ENCODE measurements at places on chromosomes 1 and 21. TPM values are rescaled to one million over a fixed set of nuclear protein-coding genes. Genes with fewer than 3 reads are reported as not detected.

Gene DCST2
- 1.8 TPM for total RNA-seq

Gene OR2T35
- total RNA-seq = not detected

Gene GJC2
- 1.6 TPM for total RNA-seq

Gene GPR37L1
- total RNA-seq = not detected

Gene DAB1
- not detected for total RNA-seq

Gene LHX8
- total RNA-seq = not detected

Gene TMEM51
- total RNA-seq = 26.5 TPM

- no peak for DNase-seq
Observed at GRCh38 chr1:10957133-10957532, 55.3 kb upstream of the TARDBP start.

DNA sequence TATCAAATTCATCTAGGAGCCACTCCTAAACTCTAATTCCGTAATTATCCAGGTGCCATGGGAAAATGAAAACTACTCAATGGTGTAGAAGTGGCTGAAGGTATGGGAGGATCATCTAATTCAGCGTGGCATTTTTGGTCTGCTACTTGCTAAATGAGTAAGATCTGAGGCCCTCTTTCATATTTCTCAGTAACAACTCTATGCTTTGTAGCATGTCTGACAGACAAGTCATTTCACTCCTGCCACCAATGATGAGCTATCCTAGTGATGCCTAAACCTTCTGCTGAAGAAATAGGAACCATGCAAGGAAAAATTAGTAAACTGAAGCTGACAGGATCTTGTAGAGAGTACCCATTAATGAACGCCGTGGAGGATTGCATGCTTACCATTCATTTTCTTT is 145.3 kb downstream of the NTNG1 start:
- no peak for DNase-seq

DNA sequence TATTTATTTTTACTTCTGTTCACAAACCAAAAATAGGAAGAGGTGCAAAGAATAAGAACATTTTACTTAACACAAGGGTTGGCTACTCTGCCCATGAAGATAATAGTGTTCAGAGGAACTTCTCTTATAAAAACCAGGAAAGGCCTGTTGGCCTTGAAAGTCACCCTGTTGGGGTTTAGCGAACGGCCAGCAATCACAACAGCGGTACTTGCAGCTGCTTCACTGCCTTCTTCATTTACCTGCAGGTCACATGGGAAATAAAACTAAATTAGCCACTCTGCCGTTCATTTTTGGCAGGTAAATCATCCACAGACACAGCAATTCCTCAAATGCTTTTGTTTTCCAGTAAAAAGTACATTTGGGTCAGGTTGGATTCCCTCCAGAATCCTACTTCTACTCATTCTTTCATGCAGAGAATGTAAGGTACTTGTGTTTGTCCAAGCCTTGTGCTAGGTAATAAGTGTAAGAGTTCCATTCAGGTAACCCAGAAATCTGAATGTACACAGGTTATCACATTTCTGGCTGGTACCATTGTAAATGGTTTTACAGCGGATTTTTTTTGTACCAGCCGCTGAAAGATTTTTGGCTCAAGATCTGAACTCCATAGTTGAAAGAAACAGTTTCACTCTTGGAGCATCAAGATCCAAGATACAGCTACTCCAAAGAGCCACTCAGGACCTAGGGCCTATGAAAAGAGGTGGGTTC is 13.1 kb downstream of the SERPINC1 start:
- DNase-seq = no peak

- no peak for DNase-seq
Observed at GRCh38 chr21:39232861-39233291, 49.6 kb upstream of the PSMG1 start.

DNA sequence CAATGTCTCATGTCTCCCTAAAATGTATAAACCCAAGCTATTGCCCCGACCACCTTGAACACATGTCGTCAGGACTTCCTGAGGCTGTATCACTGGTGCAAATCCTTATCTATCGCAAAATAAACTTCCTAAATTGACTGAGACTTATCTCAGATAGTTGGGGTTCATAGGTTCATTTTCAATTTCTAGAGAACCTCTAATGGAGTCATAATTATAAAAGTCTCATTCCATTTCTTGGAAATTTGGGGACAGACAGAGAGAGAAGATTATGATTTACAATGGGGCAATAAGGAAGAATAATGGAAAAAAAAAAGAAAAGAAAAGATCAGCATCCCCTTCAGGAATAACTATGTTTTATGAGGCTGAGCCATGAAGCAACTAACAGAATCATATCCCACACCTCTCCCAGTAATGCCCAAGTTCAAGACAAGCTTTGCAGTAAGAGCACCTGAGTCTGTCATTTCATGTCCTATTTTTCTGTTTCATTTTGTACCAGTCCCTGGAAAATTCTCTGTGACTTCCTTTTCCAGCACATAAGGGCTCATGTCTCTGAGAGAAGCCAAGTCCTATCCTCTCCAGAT is 70.0 kb upstream of the ETS2 start:
- DNase-seq = no peak

DNA sequence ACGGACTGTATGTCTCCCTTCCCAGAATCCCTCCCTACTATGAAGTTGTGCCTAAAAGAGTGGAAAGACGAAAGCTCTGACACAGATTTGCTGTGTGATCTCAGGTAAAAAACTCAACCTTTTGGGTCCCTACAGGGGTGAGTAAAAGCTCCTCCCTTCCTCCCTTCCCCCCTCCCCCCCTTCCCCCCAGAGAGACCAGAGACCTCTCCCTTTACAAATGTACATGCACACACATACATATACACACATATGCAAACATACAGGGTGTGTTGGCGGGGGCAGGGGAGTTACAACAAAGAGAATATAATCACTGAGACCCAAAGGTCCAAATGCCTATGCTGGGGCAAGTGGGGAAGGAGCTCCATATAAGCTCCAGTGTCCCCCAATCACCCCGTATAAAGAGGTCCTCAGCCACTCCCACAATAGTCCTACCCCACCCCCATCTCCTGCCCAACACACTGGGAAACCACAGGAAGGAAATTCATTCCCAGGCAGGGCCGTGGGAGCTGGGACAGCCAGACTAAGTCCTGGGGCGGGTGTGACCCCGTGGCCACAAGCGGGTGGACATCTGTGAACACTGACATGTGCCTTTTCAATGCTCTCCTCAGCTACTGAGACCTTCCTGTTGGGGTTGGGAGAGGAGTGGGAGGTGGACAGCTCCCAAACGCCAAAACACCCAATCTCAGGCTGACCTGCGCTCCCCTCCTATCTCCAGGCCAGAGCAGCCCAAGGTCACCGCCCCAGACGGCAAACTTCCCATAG is 2.0 kb downstream of the MEF2D start:
- DNase-seq = peak; percentile 79

DNA sequence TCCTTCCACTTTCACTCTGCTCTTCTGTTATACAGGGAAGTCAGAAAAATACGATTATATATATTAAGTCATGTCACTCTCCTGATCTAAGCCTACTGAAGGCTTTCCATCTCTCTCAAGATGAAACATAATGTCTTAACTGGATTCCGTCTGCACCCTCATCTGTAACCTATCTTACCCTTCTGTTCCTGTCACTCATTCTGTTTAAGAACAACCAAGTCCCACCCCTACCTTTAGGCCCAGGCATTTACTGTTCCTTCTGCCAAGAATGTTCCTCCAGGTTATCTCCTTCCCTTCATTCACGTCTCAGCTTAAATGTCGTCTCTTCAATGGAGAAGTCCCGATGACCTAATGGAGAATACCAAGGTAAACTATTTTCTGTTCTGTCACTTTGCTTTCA is 1802.4 kb downstream of the MRPL39 start:
- DNase-seq = no peak

GRCh38 chr1:25037174-25038074 is 107.3 kb upstream of the RUNX3 start:
- DNase-seq = peak; percentile 50

- no peak for DNase-seq
Observed at GRCh38 chr1:198333744-198334143, 176.9 kb downstream of the NEK7 start.

- no peak for DNase-seq
Observed at GRCh38 chr1:167927046-167927754, 9.3 kb upstream of the DCAF6 start.

GRCh38 chr1:91682882-91683597 is 182.4 kb downstream of the CDC7 start:
- no peak for DNase-seq

DNA sequence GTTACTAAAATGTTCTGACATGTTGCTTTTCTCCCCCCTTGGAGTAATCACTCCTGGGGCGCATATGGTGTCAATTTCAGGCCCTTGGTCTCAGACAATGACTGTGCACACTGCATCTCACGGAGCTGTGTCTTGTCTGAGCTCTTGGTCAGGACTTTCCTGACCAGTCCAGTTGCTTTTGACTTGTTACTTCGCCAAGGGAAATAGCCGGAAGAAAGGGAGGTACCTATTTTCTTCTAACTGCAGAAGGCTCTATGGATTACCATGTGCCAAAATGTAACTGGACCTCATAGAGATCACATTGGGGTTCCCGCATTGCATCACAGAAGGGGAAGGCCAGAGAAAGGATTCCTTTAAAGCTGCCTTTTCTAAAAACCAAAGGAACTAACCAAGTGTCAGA is 68.6 kb downstream of the SPAG17 start:
- DNase-seq = no peak

GRCh38 chr1:231357831-231358354 is 19.8 kb downstream of the SPRTN start:
- DNase-seq = peak; percentile 56

- no peak for DNase-seq
Observed at GRCh38 chr21:35198982-35199732, 150.1 kb upstream of the RUNX1 start.

DNA sequence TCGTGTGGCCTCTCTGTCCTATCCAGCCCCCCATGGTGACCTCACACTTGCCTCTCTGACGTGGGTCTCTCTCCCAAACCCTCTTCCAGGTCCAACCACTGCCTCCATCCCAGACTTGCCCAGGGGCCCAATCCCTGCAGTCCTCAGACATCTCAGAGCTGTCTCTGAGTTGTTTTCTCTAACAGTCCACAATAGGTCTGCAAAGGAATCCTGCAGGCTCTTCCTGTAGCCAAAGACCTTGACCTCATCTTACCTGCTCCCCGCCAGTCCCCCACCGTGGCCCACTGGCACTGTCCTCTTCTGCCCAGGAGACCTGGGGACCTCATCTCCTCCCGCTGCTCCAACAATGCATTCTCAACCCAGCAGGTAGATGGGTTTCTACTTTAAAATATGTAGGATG is 10.0 kb downstream of the RNF187 start:
- DNase-seq = no peak

- DNase-seq = peak; percentile 47
Observed at GRCh38 chr1:2382621-2383361, 8.6 kb downstream of the MORN1 start.

- no peak for DNase-seq
Observed at GRCh38 chr1:67020304-67020703, 33.6 kb downstream of the SLC35D1 start.

DNA sequence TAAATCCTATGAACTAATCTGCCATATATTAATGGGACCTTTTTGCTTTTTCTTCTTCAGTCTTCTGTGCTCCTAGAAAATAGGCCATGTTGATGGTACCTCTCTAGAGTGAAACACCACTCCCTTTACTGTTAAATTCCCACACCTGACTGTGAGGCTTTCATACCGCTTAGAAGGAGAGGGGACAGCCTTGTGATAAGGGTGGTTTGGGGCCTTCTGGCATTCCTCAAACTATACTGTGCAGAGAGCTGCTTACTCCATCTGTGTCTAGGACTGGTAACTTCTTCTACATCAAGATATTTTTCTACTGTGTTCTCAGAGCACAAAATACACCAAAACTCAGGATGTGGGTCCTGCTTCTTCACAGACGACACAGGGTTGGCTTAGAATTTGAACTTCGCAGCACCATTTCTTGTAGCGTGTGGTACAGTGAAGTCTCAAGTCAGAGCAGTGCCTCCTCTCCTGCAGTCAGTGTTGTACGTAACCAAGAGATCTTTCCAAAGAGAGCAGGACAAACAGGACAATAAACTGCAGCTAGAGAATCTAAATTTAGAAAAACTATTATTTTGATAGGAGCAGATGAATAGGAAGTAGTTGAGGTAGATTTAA is 43.8 kb downstream of the MACO1 start:
- no peak for DNase-seq

DNA sequence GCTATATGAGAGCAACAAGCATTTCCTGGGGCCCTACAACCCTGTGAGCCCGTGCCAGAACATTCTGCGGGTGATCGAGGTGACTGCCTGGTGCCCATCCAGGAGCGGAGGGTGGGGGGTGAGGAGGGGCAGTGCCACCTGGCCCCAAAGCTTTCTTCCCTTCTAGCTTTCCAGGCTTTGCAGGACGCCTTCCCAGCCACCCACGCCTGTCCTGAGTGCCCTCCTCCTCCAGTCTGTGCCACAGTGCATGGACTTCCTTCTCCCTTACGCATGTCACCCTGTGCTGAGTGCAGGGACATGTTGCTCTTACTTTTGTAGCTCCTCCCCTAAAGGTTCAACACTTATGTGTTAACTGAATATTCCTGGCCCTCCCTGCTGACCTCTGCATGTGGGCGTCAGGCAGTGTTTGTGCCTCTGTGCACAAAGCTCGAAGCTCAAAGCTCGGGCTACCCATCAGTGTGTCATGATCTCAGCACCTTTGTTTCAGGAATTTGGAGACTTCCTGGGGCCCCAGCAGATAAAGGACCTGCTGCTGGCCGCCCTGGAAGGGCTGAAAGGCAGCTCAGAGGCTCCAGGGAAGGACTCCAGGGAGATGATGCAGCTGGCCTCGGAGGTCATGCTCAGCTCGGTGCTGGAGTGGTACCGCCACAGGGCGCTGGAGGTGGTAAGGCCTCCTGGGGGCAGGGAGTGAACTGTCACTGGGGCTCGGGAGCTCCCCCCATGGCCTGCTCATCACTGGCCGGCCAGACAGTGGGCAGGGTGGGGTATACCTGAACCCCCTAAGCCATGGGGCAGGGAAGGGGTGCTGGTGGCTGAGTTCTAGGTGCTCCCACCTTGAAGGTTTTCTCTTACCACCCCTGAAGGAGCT is 36.7 kb upstream of the TTC4 start:
- DNase-seq = no peak

GRCh38 chr21:25638660-25639550 is at the start of gene JAM2:
Gene JAM2, plus strand, starts transcription at chr21:25639258. Its CDS starts 564 bp downstream, at chr21:25639822.
- peak; percentile 13 for DNase-seq

GRCh38 chr1:205994346-205994745 is 8.8 kb downstream of the RAB7B start:
- no peak for DNase-seq

DNA sequence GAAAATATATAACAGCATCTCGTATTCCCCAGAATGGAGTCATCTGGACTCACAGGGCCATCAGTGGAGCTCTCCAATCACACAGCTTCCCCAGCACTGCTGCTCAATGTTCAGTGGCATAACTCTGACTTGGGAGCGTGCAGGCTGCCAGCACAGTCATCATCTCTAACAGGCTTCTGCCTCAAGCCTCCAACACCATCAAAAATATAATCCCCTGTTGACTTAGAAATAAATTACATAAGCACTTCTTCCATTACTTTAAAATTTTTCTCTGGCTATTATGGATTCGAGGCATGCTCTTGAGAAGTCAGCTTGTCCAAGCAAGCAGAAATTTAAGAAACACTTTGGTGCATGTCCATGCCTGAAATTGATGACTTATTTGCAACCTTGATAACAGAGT is 6.2 kb downstream of the DUSP23 start:
- no peak for DNase-seq
